ENCODE measurements at places on chromosomes 12 and 14.

- no peak for DNase-seq
Measured at GRCh38 chr12:4273273-4273651, 300 bp upstream of the CCND2 start.

DNA sequence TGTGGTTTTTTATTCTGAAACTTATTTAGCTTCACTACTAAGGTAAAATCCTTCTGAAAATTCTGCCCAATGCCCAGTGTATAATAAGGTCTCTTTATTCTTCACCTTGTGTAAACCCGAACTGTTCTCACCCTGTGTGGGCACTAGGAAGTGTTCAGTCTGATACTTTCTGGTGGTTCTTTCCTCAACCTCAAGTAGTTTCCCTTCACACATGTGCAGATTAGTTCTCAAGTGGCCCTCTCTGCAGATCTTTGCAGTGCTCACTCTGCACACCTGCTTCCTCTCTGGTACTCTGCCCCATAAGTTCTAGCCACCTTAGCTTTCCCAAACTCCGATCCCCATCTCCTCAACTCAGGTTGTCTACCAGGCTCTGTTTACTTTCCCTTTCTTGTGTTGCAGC lies 61.6 kb downstream of the RAD51B start:
- no peak for DNase-seq

DNA sequence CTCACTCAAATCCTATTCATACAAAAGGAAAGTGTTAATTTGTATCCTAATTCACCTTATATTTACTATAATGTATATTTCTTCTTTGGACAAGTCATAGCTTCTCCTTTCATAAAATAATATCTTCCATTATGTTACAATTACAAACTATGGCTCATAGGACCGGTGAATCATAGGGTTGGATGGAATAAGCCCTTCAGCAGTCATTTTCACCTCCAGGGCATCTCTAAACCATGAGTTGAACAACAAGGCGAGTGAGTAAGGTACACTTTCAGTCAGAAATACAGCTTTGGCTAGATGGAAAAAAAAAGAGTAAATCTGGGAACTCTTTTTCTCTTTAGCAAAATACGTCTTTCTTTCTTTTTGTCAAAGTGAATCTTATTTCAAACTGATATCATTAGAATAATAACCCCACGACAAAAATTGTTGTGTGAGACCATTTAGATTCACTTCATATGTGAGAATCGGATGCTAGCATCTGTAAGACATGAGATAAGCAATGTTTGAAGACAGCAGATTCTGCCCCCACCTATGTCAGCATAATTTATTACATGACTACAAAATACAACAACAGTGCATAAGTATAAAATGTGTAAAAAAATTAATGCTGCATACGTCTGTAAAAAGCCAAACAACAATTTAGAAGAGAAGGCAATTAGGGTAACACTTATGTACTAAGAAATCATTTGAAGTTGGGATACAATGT lies 184.4 kb upstream of the SLC38A2 start:
- no peak for DNase-seq

DNA sequence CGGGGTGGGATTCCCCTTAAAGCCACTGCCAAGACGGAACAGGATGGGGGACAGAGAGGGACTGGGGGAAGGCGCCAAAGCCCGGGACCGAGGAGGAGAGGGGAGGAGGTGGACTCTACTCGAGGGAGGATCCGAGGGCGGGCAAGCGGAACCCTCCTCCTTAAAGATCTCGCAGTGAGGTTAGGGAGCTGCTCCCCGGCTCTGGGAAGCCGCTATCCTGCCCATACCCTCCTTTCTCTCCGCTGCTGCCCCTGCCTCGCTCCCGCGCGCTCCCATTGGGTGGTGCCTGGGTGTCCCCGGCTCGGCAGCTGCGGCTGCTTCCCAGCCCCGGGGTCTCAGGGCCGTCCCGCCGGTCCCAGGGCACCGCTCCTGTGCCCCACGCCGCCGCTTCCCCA lies 16.4 kb downstream of the KRT18 start:
- no peak for DNase-seq

GRCh38 chr14:97143011-97143410 lies 345.8 kb downstream of the VRK1 start:
- DNase-seq: no peak

DNA sequence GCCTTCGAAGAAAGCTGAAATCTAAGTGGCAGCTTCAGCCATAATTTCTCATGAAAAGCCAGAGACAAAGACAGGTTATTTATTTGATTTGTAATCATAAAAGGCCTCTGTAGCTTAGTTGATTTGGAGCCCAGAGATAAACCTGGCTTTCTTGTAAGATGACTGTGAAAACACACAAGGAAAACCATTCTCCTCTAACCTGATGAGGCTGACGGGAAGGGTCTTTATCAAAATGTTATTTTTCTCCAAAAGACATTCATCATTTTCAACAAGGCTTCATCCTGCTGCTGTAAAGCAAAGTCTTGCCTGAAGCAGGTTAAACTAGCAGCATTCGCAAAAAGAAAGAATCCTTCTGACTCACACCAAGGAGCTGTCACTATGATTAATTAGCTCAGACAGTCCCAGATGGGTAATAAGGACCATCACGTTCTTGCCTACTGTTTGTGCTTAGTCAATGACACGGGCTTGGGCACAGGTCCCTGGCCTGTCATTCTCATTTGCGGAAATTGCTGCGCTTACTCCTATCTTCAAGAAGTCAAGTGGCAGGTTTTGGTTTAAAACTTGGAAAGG lies 286.6 kb downstream of the C12orf75 start:
- DNase-seq: no peak

- DNase-seq: no peak
Measured at GRCh38 chr14:40694023-40694422, 912.7 kb upstream of the LRFN5 start.

GRCh38 chr12:48542300-48542928 lies 17.0 kb downstream of the OR8S1 start:
- DNase-seq: peak; percentile 34

- DNase-seq: no peak
Measured at GRCh38 chr14:70602254-70602653, 1.8 kb upstream of the MED6 start.

DNA sequence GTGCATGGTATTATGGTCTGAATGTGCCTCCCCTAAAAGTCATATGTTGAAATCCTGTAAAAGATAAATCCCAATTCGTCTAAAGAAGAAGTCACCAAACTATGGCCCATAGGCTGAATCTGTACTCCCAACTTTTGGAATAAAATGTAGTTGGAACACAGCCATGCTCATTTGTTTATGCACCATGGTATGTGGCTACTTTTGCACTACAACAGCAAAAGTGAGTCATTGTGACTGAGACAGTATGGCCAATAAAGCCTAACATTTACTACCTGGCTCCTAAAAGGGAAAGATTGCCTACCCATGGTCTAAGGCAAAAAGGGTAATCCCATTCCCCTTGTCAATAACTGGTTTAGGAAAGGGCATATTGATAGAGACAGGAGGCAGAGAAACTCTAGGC lies 101.8 kb downstream of the LRIG3 start:
- no peak for DNase-seq

DNA sequence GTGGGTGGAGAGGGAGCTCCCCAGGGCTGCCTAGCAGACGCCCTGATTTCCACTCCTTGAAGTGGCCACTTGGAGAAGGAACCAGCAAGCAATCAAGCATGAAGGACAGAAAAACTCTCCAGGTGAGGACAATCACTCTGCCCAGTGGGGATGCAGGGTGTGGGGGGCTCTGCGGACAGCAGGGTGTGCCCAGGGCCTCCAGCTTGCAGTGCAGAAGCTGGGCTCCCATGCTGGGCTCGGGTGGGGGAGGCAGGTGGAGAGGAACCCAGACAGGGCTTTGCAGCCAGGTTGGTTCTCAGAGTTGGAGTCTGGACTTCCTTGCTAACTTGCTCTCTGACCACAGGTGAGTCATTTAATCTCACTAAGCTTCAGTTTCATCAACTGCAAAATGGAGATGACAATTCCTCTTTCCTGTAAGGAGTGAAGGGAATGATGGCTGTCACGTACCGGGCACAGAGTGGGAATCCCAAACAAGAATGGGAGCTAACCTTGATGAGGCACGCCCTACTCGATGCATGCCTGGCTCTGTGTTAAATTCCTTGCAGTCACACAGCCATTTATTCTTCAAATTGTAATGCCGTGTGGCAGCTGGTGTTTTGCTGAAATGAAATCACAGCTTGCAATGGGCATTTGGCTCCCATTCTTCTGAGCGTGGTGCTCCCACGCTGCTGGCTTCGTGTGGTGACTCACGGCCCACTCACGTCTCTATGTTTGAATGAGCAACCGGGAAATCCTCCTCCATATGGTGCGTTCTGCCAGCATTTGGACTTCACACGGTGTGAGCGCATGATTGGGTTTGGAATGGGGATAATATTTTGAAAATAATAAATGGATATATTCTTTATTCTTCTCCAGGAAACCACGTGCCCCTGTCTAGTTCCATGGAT lies 75.2 kb downstream of the PRIMA1 start:
- DNase-seq: no peak

DNA sequence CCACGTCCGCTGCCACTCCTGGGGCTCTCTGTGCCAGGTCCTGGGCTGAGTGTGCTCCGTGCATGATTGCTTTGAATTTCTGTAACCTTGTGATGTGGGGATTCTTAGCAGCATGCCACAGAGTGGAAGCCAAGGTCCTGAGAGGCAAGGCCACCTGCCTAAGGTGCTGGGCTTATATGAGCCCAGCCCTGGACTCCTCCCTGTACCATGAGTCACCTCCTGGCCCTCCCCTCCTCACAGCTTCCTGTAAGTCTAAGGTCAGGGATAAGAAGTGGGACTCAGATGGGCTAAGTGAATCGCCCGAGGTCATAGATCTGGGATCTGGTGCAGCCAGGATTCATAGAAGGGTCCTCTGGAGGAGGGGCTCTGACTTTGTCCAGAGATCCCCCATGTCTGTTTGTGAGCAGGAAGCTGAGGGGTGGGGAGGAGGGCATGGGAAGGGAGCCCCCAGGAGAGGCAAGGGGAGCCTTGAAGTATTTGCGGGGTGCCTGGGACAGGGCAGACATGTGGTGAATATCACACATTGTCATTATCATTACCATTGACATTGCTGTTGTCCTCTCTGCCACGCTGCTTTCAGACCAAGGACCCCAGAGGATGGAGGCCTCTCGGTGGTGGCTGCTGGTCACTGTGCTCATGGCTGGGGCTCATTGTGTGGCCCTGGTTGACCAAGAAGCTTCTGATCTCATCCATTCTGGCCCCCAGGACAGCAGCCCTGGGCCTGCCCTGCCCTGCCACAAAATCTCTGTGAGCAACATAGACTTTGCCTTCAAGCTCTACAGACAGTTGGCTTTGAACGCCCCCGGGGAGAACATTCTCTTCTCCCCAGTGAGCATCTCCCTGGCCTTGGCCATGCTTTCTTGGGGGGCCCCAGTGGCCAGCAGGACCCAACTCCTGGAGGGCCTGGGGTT lies 28.8 kb downstream of the SERPINA3 start:
- no peak for DNase-seq

- DNase-seq: no peak
Measured at GRCh38 chr14:30456296-30456695, 102.7 kb upstream of the G2E3 start.

GRCh38 chr14:26319139-26319864 lies 278.5 kb downstream of the NOVA1 start:
- DNase-seq: no peak

DNA sequence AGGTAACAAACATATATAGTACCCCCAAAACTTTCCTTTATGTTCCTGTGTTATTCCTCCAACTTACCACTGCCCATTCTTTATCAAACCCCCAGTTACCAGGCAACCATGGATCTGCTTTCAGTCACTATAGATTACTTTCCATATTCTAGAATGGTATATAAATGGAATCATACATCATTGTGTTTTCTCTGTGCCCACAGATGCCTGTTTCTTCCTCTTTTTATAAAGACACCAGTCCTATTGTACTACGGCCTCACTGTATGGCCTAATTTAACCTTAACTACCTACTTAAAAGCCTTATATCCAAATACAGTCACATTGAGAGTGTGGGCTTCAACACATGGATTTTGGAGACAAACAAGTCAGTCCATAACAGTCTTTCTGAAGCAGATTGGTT lies 2.6 kb downstream of the TAS2R14 start:
- no peak for DNase-seq

DNA sequence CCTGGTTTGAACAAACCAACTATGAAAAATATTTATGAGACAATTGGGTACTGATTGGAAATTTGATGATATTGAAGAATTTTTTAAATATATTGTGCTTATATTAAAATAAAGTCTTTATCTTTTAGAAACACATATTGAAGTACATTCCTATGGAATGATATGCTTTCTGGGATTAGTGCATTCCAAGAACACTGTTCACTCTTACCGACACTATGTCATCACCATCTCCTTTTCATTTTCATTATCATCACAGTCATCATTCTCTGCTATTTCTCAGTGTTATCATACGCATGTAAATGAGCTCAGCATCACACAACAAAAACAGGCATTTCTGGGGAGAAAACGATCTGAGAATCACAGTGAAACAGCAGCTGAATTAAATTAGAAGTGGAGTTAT lies 513.3 kb upstream of the CCDC196 start:
- DNase-seq: no peak

DNA sequence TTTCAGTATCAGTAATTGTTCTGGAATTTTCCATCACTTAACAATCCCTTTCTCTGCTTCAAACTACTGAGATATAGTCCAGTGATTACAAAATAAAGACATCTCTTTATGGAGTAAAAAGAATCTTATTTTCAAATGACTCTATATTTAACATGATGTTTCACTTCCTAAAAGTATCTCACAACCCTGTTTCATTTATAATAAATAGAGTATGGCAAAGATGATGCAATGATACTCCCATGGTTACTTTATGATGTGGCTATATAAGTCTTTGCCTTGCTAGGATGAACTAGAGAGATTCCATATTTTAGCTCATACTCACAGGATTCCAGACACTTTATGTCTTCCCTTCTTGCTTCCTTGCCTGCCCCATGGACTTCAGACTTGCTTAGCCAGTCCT lies 953.5 kb upstream of the MDGA2 start:
- DNase-seq: no peak

- no peak for DNase-seq
Measured at GRCh38 chr14:95185767-95186392, 28.6 kb upstream of the DICER1 start.

GRCh38 chr12:34301251-34302130 lies 279.2 kb downstream of the ALG10 start:
- DNase-seq: no peak
